ENCODE measurements at places on chromosomes 4 and X.

- peak; percentile 13 for DNase-seq
Observed at GRCh38 chrX:12701628-12702027, 89.6 kb upstream of the PRPS2 start.

DNA sequence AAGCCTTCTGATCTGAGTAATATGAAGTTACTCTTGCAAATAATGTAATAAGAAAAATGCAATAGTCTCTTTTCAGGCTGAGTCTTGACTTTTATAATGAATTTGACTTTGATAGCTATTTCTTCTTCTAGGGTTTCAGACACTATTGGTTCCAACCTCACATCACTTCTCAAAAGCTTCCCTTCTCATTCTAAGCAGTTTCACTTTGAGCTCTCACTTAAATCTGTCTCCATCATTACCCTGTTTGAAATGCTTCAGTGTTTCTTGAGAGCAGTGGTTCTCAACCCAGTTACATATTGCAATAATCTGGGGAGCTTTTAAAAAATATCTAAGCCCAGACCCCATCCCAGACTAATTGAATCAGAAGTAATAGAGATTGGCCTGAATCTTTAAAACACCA lies 40.5 kb upstream of the BMP2K start:
- no peak for DNase-seq

- no peak for DNase-seq
Observed at GRCh38 chrX:110146521-110146920, 143.6 kb downstream of the TMEM164 start.

GRCh38 chr4:115154826-115155225 lies 41.4 kb upstream of the NDST4 start:
- DNase-seq, result peak; percentile 64
